Aorta (tissue), 5 donors: ENCODE measurements at places on chromosomes 12 and 14. TPM values are rescaled to one million over a fixed set of nuclear protein-coding genes. Genes with fewer than 3 reads are reported as not detected.

DNA sequence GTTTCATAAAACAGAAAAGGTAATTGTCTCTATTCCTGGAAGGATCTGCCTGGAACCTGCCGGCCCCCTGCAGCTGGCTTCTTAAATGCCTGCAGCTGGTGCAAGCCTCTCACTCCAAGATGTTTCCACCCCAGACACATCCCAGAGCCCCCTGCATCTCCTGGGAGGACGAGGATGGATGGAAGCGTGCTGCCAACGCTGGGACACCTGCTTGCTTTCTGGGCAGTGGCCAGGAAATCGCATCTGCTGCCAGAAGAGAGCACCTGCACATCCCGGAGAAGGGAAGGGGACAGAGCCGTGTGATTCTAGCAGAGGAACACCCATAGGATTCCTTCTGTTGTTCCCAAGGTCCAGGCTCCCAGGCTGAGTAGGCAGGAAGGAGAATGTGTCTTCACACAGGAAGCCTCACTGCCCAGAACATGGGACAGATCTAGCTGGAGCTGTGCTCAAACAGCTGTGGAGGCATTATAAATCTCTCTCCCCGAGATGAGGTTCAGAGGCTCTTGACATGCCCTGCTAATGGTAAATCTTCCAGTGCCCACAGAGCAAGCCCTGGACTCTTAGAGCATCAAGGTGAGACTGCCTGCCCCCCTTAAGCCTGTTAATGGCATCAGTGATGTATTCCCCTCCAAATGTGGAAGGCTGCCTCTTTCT is 138.8 kb upstream of the MAP1LC3B2 start:
- DNase-seq: no peak

GRCh38 chr12:62631471-62632410 is 165.1 kb downstream of the MON2 start:
- DNase-seq: peak; percentile 87

Gene SRRM4
- total RNA-seq: 0.88 TPM

Gene PYM1
- total RNA-seq: 23.5 TPM

- no peak for DNase-seq
Observed at GRCh38 chr14:76705214-76705613, 56.1 kb upstream of the VASH1 start.

Gene AICDA
- 0.39 TPM for total RNA-seq
